ENCODE measurements at places on chromosomes 12 and 14.

GRCh38 chr12:104700324-104700723 lies 243.6 kb downstream of the CHST11 start:
- DNase-seq = no peak

DNA sequence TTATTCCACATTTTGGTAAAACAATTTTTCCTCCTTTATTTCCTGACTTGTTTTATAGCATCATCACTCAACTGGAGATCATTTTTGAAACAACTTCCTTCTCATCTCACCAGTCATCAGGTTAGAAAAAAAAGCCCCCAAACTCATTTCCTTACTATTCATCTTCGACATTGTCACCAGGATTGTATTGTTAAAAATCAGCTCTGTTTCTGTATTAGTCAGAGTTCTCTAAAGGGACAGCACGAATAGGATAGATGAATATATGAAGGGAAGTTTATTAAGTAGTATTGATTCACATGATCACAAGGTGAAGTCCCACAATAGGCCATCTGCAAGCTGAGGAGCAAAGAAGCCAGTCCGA lies 392.6 kb downstream of the FUT8 start:
- DNase-seq = no peak

DNA sequence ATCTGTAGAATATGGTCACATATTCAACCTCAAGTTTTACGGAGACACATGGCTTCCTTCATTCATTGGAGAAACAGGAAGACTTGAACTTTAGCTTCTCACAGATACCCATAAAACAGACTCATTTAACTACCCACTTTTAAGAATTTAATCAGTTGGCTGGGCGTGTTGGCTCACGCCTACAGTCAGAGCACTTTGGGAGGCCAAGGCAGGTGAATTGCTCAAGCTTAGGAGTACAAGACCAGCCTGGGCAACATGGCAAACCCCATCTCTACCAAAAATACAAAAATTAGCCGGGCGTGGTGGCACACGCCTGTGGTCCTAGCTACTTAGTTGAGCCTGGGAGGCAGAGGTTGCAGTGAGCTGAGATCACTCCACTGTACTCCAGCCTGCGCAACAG lies 64.7 kb upstream of the STAC3 start:
- no peak for DNase-seq

DNA sequence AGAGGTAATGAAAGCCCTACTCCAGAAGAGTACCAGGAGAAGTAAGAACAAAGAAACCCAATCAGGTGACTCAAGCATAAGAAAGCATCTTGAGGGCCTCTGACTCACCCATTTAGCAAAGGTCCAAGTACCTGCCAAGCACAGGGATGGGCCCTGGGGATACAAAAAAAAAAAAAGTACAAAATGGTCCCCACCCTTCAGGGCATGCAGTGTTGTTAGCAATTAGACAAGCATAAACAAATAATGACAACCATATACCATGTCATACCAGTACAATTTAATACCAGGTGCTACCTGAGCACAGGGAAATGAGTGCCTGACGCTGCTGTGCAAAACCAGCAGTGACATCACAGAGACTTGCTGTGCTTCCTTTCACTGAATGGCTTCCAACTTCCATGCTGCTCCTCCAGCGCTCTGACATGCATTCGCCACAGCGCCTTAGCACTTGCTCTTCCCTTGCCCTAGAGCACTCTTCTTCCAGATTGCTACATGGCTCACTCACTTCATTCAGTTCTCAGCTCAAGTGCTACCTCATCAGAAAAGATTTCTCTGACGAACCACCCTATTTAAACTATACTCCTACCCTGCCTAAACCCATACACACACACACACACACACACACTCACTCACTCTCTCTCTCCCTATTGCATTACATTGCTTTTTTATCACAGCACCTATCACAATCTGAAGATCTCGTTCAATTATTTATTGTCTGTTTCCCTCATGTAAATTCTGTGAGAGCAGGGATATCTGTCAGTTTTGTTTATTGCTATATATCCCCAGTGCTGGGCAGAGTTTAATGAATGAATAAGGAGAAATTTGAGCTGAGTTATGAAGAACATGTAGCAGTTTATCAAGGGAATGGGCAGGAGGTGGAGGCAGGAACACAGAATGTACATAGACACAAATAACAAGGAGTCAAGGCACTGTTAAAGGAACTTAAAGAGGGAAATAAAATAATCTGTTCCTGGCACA lies 12.9 kb upstream of the EPS8 start:
- no peak for DNase-seq

GRCh38 chr14:65229748-65230728 lies 127.7 kb upstream of the MAX start:
- DNase-seq = peak; percentile 60

DNA sequence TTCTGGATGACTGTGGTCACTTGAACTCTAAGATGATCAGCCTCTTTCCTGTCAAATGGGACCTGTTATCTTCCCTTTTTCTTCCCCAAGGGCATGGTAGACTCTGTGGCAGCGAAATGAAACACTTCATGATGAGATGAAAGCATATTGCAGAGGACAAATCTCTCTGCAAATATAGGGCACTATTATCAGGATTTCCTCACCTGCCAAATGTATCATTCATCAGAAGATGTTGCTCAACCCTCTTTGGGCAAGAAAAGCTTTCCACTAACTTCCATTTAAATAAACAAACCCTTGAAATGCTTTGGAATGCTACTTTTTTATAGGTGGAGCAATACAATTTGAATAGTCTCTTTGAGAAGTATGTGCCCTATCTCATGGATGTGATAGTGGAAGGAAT lies 105.0 kb downstream of the DNAH10 start:
- DNase-seq = no peak

DNA sequence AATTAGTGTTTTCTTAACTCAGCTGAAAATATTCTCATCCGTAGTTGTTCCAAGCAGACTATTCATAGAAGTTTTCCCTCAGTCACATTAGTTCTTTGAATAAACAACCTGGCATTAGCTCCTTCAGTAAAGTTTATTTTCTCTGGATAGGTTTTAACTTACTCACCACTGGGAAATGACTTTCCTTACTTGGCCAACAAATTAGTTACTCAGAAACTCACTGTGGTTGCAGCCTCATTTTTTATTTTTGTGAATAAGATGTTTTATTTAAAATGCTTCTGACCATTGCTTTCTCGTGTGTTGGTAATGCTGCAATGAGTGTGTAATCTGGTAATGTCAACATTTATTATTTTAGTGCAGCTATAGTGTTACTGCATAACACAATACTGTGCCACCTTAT lies 74.9 kb downstream of the NOVA1 start:
- no peak for DNase-seq

- DNase-seq = no peak
These were observed 226.9 kb upstream of the CRY1 start for GRCh38 chr12:107320033-107320928.

DNA sequence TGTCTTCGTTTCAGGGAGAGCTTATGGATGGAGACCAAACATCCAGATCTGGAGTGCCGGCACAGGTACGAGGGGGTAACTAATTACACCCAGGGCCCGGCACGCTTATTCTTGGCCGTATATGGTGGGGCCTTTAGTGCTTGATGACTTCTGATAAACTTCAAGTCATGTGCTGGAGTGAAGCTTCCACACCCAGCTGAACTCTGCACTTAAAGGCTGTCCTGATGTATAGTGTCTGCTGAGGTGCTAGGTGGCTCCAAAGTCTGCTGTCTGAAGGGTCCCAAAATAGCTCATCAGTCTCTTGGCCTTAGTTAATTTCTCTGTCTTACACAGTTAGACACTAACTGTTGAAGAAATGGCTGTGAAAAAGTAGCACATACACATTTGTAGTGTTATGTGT lies 17.9 kb downstream of the RNF34 start:
- no peak for DNase-seq

DNA sequence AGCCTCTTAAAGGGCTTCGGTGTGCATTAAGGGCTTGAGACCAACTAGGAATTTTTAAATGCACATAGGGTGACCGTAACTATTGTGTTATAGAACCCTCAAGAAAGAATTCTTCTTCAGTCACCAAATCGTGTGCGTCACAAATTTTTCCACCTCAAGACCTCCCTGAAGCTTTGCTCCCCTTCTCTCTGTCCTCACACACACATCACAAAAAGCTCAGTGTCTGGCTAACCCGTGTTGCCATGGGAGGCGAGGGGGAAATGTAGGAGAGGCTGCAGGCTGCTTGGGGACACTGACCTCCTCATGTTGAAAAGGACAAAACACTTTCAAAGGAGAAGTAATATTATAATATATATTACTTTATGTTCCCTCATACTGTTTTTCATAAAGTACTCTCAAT lies 10.6 kb downstream of the SSPN start:
- DNase-seq = no peak

DNA sequence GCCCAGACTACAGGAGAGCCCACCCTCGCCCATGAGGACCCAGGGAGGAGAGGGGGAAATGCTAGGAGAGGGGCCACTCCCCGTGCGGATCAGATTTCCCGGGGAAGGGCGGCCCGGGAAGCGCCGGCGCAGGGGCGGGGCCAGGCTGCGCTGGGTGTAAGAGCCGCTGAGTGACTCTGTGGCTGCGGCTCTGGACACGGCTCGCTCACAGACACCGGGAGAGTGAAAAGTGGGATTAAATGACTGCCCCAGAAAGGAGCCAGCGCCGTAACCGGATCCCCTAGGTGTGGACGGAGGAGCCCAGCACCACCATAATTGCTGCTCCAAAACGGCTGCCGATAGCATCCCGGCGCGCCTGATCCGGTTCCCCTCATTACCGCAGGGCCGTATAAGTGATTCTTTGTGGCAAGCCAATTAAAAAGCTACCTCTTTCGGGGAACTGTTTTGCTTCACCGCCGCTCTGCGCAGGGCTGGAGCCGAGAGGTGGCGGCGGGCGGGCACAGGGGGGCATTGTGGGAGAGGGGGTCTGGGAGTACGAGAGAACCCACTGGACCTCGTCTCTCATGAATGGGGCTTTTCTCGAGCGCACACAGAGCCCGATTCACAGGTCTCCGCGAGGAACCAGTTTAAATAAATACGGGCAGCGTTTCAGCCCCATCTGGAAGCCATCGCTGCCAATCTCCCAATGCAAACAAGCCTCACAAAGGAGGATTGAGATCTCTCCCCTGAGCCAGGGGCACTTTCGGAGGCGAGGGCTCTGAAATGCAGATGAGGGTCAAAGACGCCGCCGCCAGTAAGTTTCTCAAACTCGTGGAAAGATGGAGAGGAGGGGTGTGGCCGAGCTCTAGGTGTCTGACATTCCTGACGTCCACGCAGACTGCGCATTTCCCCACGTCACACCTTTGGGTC lies 2.5 kb downstream of the COL2A1 start:
- DNase-seq = no peak

GRCh38 chr12:6736754-6737153 lies 12.9 kb downstream of the COPS7A start:
- no peak for DNase-seq

- no peak for DNase-seq
These were observed 79.8 kb downstream of the SLC15A4 start for GRCh38 chr12:128743916-128744315.

DNA sequence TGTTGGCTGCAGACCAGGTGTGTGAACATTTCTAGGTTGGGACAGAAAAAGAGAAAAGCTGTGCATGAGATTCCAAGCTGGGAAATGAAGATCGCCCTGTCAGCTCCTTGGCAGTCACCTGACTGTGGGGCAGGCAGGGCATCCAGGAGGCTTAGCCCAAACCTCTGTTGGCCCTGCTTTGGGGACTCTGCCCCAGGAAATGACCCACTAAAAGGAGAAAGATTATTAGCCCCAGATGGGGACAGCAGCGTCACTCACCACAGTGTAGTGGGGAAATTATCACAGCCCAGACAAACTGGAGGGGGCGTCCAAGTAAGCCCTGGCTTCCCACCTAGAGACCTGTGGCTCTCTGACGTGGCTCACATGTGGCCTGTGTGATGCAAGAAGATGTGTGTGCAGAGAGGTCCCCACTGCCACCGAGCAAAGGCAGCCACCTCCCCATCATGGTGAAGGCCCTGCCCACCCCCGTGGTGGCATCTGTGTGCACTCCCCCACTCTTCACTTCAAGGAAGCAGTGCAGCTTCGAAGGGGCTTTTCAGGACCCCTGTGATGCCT lies 39.1 kb downstream of the DIO3 start:
- DNase-seq = no peak

- no peak for DNase-seq
These were observed 3.9 kb downstream of the PLD4 start for GRCh38 chr14:104928391-104929133.

DNA sequence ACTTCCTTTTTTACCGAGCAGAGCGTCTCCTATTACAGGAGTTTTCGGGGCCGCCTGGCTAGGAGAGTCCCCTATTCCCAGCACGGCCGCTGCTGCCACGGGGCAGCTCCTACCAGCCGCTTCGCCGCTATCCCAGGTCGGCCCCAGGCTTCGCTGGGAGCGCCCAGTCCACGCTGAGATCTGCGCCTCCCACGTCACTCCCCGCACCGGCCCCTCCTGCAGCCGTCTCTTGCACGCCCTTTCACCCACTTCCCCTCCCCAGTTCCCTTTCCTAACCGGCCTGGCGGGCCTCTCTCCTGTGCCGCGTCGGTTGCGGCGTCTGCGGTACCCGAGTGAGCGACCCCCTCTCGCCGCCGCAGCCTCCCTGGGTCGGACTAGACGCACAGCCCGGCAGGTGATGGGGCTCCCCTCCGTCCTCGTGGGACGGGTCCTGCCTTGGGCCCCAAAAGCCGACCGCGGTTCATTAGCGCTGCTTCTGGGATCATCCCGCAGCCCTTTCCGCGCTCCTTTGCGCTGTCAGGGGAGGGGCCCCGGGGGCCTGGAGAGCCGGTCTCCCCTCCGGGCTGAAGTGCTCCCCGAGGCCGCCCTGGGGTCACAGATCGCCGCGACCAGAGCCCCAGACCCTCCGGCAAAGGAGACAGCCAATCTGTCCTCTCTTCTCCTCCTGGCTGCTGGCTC lies 1318.4 kb downstream of the TMEM121 start:
- DNase-seq = no peak

GRCh38 chr12:93762059-93762719 lies 85.0 kb downstream of the CRADD start:
- no peak for DNase-seq

DNA sequence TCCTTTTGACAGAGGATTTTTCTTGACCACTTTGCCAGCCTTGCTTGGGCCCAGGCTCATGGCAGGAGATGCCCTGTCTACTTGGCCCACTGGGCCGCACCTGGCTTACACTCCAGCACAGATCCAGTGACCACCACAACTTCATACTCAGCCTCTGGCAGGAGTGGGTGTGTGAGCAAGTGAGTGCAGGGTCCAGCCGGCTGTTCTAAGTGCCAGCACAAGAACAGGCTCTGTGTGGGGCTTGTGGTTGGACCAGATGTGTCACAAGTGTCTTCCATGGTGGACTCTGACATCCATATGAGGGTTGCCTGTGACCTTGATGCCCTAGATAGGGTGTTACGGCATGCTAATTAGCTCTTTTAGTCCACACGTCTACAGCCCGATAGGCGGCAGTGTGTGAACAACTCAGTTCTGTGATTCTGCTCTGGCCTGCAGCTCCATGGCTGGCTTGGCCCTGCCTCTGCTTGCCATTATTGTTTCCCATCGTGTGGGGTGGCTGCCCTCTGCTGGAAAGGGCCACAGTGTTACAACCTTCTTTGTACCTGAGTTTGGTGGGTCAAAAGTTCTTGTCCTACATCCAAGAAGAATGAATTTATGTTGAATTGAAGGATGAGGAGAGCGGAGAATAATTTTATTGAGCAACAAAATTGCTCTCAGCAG lies 1089.1 kb downstream of the SLC6A15 start:
- no peak for DNase-seq
